CD4-positive, alpha-beta T cell treated with Interferon gamma for 1 hour (primary cell): ENCODE measurements at places on chromosomes 2 and 18.

- DNase-seq, result no peak
Observed at GRCh38 chr2:241733391-241734207, 831 bp upstream of the D2HGDH start.

GRCh38 chr2:171745806-171746205 is 58.5 kb downstream of the DYNC1I2 start:
- DNase-seq, result no peak

DNA sequence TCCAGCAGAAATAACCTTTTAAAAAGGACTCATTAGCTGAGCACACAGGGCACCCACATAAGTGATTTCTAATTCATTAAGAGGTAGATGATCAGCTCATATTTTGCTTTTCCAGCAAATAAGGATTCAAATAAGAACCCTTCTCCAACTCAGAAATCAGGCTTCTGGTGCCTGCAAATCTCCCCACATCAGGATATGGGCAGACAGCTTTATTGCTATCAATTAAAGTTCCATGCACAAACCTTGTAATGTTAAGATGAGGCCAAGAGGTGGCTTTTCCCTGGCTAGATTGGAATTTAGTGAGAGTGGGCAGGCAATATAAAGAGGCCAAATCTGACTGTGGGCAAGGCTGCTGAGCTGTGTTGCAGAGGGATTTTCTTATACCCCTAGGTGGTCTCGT is 193.6 kb downstream of the SH3RF3 start:
- DNase-seq, result no peak

DNA sequence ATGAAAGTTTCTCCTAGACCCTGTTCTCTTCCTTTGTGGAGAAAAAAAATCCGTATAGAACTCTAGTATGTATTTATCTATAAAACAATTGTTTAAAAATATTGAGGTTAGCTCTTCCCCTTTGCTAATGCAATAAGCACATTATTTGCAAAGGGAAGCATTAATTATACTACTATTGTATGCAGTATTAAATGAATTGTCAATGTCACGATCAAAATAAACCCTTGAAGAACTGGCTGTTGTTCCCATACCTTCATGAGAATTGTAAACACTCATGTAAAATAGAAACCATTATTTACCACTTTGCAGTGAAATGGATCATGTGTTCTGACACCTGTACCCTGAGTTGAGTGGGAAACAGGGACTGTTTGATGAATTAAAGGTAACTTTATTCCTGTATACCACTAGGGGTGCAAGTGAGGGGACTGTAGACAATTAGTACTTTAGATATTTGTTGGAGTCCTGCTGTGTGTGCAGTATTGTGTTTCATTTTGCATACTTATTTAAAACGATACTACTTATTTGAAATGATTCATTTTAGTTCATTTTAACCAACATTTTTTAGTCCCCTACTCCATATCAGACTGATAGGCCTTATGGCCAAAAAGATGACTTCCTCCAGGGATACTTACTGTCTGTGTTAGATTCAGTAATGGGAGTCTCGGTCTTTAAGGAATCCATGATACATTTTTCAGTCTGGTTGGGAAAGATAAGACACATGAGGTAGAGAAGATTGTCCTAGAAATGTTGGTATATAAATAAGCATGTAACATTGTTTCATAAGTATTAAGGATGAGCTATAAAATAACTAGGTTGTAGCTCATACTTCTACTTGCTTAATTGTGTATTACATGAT is 7.9 kb downstream of the PKP4 start:
- no peak for DNase-seq

GRCh38 chr2:10884574-10884975 is 27.2 kb upstream of the KCNF1 start:
- no peak for DNase-seq

DNA sequence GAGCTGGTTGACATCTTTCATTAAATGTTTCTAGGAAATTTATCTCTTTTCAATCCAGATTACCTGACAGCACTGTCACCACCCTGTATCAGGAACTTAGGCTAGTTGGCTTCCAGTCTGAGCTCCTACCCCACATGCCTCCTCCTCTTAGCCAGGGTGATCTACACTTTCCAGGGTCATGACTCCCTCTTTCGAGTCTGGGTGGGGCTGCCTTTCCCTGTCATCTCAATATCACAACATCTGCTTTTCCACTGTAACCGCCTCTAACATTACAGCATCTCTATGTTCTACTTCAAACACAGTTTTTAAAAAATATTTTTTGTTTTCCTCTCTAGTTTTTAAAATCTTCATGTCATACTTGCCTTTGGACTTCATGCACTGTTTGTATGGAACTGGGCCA is 129.2 kb downstream of the RBMS1 start:
- no peak for DNase-seq

GRCh38 chr2:168348076-168348475 is 100.7 kb upstream of the STK39 start:
- DNase-seq, result no peak
